ENCODE measurements at places on chromosomes 11 and 22. TPM values are rescaled to one million over a fixed set of nuclear protein-coding genes. Genes with fewer than 3 reads are reported as not detected.

GRCh38 chr11:45133878-45134277, 12.6 kb upstream of the PRDM11 start:
- no peak for DNase-seq

DNA sequence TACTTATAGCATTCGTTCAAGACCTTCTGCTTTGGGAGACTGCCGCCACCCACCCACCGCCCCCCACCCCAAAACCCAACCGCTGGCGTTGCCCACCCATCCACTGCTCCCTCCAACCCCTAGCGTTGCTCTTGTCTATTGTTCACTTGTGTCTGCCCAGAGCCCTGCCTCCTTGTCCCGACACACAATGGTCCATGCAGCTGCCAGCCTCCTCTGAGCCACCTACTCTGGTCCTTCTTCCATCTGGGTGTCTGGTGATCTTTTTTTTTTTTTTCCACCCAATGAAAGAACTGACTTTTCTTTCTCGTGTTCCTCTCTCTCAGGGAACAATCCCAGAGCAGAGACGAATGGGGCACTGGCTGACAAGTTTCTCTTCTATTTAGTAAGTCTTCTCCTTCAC, 256.0 kb upstream of the SESN3 start:
- DNase-seq, result no peak

- peak; percentile 41 for DNase-seq
Observed at GRCh38 chr22:42473484-42474193, 41.4 kb upstream of the NFAM1 start.

- peak; percentile 19 for DNase-seq
Observed at GRCh38 chr11:18633256-18634139, 644 bp downstream of the SPTY2D1 start.

- peak; percentile 27 for DNase-seq
Observed at GRCh38 chr22:25025491-25026400, 73.2 kb downstream of the KIAA1671 start.

GRCh38 chr22:27833803-27834202, 32.2 kb upstream of the MN1 start:
- DNase-seq, result no peak

DNA sequence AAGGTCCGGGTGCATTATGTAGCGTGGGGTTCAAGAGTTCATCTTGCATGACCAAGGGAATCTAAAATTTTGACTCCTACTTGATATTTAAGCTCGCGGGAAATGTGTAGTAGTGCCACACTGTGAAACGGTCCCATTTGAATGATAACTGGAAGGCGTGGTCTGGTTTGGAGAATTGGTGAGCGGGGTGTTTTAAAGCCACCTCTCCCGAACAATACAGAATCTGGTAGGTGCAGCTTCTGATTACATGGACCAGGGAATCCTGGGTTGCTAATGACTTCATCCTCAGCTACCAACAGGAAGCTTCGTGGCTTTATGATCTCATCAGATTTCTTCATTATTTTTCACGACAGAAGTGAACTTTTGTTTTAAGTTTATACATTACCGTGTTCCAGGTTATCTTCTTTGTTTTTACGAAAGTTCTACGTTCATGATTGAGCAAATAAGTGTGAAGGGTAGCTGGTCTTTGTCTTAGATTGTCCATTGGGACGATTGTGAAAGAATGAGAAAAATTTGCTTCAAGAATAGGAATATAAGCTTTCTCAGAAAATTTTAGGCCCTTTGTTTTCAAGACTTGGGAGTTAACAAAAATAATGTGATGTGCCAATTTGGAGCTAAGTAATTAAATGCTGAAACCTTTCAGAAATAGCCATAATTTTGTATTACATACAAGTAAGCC, 1.7 kb downstream of the QSER1 start:
- DNase-seq, result peak; percentile 81

DNA sequence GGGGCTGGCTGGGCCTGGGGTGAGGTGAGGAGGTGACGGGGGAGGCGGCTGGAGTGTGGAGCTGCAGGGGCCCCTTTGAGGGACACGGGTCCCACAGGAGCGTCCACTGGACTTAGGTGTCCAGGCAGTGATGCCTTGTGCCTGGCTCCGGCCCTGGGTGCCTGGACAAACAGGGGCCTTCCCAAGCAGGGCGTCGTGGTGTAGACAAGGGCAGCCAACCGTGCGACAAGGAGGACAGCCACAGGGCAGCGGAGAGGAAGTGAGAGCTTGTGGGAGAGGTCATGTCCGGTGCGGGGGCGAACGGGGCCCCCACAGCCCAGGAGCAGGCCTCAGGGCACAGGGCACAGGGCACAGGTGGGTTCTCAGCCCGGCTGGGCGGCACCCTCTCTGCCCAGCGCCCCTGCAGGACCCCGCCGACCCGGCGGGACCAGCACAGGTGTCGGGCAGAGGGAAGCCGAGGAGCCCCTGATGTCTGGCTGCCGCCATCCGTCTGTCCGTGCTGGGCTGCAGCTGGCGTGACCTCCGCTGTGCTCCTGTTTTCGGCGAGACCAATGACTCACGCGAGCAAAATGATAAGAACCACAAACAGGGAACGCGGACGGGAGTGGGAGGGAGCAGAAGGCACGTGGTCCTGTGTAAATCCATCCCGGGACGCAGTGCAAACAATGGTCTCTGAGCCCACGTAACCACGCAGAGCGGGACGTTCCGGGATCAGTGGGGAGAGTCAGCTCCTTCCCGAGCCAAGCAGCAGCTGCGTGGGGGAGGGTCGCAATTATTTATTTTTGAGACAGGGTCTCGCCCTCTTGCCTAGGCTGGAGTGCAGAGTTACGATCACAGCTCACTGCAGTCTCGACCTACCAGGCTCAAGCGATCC, 49.1 kb upstream of the A4GALT start:
- DNase-seq, result peak; percentile 90

GRCh38 chr11:94751786-94752185, 16.4 kb upstream of the AMOTL1 start:
- peak; percentile 24 for DNase-seq

GRCh38 chr22:21816787-21817496, 50.5 kb downstream of the MAPK1 start:
- DNase-seq, result peak; percentile 92

DNA sequence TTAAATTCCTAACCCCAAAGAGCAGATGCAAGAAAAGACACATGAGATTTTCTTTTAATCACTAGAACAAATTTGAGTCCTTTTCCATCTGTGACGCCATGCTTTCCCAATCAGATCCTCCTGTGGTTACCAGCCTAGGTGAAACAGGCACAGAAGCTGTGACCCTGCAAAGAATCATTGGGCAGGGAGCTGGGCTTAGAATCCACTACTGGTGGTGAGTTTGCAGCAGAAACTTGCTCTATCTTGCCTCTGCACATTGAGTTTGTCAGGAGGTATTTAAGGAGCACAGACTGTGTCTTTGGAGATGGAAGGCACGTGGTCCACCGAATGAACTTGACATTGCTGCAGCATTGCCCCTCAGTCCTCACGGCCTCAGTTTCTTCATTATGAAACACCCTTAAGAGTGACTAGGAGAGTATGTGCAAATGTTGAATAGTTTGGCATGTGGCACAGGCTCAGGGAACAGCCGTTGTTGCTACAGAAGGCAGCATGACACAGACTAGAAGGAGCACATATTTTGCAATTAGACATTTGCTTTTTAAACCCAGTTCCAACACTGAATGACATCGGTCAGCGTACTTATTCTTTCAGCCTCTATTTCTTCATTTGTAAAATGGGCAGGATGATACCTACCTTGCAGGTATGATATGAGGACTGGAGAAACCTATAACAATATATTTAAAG, 127.6 kb downstream of the DBX1 start:
- DNase-seq, result no peak

The SCGB1A1 gene
- not detected for polyA plus RNA-seq

The GUCY1A2 gene
- 0.19 TPM for polyA plus RNA-seq

The SCYL1 gene
- polyA plus RNA-seq, result 58.2 TPM

The NLRP6 gene
- not detected for polyA plus RNA-seq

The SLC25A17 gene
- polyA plus RNA-seq, result 26.5 TPM

The SCT gene
- not detected for polyA plus RNA-seq

The TPBGL gene
- not detected for polyA plus RNA-seq

The CNGA4 gene
- not detected for polyA plus RNA-seq

The GGTLC3 gene
- polyA plus RNA-seq, result not detected

The UPK3A gene
- polyA plus RNA-seq, result not detected

The KCNQ1OT1 gene
- polyA plus RNA-seq, result 0.05 TPM

The ACR gene
- polyA plus RNA-seq, result not detected
